ENCODE measurements at places on chromosomes 11 and 22.
A peak's percentile ranks its signal among the peaks of the same experiment; 100 is the strongest.

GRCh38 chr11:104134745-104135144 is 29.2 kb downstream of the PDGFD start:
- no peak for ATAC-seq

GRCh38 chr11:4647766-4648165 is 4.0 kb downstream of the OR51E1 start:
- ATAC-seq = no peak

- no peak for ATAC-seq
Observed at GRCh38 chr22:45428391-45429385, 15.2 kb downstream of the RIBC2 start.

- ATAC-seq = no peak
Observed at GRCh38 chr11:59728154-59728553, 14.5 kb upstream of the OR10V1 start.

GRCh38 chr22:22235558-22235957 is 9.0 kb upstream of the VPREB1 start:
- ATAC-seq = no peak

GRCh38 chr11:93668171-93668570 is 6.7 kb downstream of the CEP295 start:
- no peak for ATAC-seq

DNA sequence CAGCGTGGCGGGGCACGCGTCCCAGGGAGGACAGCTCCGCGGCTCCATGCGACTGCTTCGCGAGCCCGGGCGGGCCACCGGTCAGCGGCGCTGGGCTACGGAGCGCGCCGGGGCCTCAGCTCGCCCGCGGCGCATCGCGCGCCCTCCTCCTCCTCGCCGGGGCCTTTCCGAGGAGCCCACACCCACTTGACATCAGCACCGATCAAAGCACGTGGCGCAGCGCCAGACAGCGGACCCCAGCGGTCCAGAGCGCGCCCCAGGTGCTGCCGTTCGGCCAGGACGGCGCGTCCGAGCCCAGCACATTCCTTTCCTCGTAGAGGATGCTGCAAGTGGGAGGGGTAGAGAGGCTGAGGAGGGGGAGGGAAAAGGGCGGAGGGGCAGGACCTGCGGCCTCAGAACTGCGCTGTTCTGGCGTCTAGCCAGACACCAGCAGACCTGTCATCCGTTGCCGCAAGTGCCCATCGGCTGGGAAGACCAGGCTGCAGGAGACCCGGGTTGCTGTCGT is 88.6 kb downstream of the PLEKHA7 start:
- peak; percentile 63 for ATAC-seq
